ENCODE measurements at places on chromosomes 11 and 22.

GRCh38 chr11:121586750-121587149 is 134.0 kb upstream of the SORL1-AS1 start:
- no peak for DNase-seq

DNA sequence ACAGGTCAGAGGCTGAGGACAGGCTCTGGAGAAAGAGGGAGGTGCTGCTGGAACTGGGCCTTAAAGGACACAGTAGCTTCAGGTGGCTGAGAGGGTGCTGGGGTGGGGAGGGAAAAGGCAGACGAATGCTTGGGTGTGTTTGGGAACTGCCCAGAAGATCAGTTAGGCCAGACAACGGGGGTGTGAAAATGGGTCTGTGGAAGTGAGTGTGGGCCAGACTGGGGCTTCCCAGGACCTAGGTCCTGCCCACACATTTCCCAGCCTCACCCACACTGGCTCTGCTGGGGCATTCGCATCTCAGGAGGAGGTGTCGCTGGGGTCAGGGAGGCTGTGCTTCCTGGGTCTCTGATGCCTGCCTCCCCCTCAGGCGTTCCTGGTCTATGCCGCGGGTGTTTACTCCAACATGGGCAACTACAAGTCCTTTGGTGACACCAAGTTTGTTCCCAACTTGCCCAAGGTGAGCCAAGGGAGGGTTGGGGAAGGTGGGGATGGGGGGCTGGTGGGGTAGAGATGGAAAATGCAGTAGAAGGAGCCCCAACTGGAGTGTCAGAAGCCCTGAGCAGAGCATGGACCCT is 4.7 kb downstream of the DPP3 start:
- no peak for DNase-seq

GRCh38 chr11:65944191-65944590 is 1.1 kb upstream of the TSGA10IP start:
- DNase-seq: no peak

DNA sequence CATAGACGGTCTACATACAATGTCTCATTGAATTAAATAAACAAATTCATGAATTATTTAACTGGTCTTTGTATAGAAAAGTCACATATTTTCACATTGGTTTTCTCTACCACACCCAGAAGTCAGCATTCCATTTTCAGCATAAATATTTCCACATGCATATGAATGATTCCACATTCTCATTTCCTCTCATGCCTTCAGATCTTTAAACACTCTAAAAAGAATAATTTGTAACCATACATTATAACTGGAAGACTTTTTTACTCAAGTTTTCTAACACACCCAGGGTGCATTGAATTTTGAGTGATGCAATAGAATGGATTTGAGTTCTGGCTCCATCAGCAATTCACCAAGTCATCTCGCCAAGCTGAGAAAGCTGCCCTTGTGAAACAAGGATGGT is 501.8 kb upstream of the TENM4 start:
- DNase-seq: no peak

DNA sequence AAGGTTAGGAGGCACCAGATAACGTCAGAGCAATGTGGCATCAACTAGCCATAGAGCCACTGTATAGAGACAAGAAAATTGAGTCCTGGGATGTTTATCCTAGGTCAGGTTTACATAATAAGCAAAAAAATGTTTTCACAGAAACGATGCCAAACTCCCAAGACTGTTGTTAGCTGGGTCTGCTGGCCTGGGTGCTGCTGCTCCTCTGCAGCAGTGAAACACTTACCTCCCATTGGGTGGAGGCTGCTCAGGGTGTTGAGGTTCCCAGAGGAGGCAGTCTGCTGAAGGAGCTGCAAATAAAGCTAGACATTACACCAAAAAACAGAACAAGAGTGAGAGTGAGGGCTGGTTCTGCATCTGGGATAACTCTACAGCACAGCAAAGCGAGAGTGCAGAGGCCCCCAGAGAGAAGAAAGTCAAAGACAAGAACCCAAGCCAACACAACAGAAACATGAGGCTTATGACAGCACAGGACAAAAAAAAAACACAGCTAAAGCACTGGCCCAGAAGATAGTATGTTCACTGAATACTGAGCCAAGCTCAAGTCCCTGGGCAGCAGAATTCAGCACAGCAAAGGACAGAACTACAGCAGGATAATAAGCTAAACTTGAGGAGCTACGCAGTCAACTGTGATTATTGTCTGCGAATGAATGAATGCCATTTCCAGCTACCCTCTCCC is 29.9 kb upstream of the RAPSN start:
- no peak for DNase-seq
